ENCODE measurements at places on chromosomes 11 and 22. TPM values are rescaled to one million over a fixed set of nuclear protein-coding genes. Genes with fewer than 3 reads are reported as not detected.

DNA sequence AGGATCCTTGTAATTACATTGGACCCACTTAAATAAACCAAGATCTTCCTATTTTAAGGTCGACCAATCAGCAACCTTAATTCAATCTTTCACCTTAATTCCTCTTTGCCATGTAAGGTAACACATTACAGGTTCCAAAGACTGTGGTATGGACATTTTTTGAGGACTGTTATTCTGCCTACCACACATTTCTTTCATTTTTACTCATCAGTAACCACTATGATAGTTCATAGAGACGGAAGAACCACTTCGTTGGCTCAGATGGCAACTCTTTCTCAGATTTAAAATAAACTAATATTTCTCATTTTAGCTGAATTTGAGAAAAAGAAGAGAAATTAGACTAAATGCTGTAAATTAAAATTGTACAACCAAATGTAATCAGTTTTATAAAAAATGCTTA is 96.3 kb downstream of the PAX6 start:
- no peak for DNase-seq

- DNase-seq: no peak
Observed at GRCh38 chr11:67700548-67701262, 26.3 kb upstream of the ALDH3B2 start.

- DNase-seq: no peak
Observed at GRCh38 chr11:63837739-63838138, 1.2 kb upstream of the MARK2 start.

GRCh38 chr11:99176430-99176829 is 155.7 kb downstream of the CNTN5 start:
- DNase-seq: no peak

DNA sequence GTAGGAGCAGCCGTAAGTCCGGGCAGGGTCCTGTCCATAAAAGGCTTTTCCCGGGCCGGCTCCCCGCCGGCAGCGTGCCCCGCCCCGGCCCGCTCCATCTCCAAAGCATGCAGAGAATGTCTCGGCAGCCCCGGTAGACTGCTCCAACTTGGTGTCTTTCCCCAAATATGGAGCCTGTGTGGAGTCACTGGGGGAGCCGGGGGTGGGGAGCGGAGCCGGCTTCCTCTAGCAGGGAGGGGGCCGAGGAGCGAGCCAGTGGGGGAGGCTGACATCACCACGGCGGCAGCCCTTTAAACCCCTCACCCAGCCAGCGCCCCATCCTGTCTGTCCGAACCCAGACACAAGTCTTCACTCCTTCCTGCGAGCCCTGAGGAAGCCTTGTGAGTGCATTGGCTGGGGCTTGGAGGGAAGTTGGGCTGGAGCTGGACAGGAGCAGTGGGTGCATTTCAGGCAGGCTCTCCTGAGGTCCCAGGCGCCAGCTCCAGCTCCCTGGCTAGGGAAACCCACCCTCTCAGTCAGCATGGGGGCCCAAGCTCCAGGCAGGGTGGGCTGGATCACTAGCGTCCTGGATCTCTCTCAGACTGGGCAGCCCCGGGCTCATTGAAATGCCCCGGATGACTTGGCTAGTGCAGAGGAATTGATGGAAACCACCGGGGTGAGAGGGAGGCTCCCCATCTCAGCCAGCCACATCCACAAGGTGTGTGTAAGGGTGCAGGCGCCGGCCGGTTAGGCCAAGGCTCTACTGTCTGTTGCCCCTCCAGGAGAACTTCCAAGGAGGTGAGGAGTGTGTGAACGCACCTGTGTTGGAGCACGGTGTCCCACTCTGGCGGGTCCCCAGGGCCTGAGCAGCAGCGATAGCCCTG is at the start of gene TAGLN:
TAGLN (plus strand) TSS at position 318 of the 863 bp plus-strand sequence. CDS start 3,644 bp downstream, outside the sequence.
- DNase-seq: no peak

GRCh38 chr11:88378422-88379066 is 41.0 kb upstream of the CTSC start:
- DNase-seq: no peak

GRCh38 chr22:27318516-27318915 is 483.0 kb downstream of the MN1 start:
- DNase-seq: no peak

LTBP3 gene
- total RNA-seq: 1.8 TPM

CD82 gene
- total RNA-seq: 9.1 TPM

EMID1 gene
- total RNA-seq: 3.7 TPM

AMBRA1 gene
- total RNA-seq: 22.2 TPM

CHID1 gene
- 31.0 TPM for total RNA-seq

HEPN1 gene
- not detected for total RNA-seq

PLAAT2 gene
- not detected for total RNA-seq

Data from SK-MEL-5 (cell line).